Kidney epithelial cell (primary cell): ENCODE measurements at places on chromosomes 7 and 10. TPM values are rescaled to one million over a fixed set of nuclear protein-coding genes. Genes with fewer than 3 reads are reported as not detected.

DNA sequence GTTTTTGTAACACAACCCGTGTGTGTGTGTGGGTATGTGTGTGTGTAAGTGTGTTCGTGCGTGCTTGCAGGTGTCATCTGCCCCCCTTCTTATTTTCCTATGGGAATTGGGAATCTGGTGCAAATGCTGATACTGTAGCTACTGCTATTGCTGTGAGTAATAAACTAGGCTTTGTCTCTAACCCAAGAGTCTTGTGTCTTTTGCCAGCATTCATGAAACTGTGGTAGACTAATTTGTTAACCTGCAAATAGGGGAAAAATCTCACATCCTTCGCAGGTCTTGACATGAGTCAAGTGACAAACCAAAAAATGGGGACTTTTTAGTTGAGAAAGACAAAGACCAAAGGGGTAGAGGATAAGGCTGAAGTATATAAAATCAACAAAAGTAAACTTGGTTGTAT is 57.9 kb upstream of the FAM133B start:
- DNase-seq = no peak

- DNase-seq = no peak
These were observed 20.1 kb upstream of the PTN start for GRCh38 chr7:137363683-137364082.

DNA sequence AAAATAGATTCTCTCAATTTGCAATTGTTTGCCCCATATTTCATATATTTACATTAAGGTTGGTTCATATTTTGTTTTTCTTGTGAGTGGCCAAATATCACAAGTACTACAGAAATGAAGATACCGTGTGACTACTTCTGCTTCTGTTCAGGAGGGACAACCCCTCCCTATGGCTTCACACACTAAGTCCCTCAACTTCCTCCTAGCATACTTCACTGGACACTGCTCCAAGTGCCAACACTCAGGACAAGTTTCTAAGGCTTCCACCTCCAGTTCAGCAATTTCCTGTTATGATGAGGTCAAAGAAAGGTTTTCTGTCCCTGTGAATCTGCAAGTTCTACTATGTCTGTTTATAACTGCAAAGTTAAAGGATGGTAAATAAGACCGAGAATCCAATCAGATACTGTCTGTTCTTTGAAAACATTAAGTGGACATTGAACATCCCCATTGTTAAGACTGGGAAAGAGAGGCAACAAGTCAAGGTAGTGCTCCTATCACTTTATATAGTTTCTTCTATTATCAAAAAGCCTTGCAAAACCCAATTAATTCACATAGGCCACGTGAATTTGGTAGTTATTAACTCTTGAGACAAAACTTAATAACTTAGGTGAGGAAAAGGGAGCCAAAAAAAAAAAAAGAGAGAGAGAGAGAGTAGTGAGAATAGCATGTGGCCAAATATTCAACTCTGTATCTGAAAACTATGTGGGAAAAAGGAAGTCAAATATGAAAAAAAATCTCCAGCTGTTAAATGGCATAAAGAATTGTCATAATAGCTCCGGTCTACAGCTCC is 81.3 kb upstream of the DKK1 start:
- no peak for DNase-seq

- no peak for DNase-seq
These were observed 19.3 kb downstream of the EIF3A start for GRCh38 chr10:119061352-119061751.

DNA sequence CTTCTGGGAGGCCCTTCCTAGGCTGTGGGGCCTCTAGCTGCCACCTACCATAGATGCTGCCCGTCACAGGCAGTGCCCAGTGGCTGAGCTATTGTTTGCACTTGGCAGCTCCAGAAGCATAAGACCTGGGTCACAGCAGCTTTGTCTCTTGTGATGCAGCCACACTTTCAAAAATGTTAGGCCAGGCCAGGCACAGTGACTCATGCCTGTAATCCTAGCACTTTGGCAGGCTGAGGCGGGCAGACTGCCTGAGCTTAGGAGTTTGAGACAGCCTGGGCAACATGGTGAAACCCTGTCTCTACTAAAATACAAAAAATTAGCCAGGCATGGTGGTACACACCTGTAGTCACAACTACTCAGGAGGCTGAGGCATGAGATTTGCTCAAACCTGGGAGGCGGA is 9.5 kb upstream of the KAZALD1 start:
- DNase-seq = no peak

DNA sequence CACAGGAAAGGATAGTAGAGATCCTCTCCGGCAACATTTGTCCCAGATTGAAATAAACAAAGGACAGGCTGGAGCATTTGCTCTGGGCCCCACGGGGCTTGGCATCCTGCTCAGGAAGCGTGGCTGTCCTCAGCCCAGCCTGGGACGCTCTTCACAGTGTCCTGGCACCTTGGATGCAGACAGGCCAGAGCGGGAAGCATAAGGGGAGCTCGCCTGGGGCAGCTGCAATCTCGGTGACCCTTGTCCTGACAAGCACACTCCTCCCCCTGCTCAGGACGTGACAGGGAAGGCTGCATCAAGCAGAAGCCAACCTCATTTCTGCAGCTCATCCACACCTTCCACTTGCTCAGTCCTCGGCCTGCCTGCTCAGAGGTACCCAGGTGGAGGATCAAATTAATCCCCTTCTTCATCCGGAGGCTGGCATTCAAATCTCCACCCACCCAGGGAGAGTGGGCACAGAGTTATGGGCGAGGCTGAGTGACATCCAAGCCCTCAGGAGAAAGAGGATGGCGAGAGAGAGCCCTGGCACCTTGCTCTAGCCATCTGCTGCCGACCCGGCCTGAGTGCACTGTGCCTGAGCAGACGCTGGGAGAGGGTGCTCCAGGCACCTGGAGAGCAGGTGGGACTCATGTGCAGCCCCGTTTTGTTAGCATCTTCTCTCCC is 47.6 kb downstream of the ABRAXAS2 start:
- DNase-seq = no peak

GRCh38 chr10:80709866-80710265 is 172.2 kb downstream of the SH2D4B start:
- no peak for DNase-seq

DNA sequence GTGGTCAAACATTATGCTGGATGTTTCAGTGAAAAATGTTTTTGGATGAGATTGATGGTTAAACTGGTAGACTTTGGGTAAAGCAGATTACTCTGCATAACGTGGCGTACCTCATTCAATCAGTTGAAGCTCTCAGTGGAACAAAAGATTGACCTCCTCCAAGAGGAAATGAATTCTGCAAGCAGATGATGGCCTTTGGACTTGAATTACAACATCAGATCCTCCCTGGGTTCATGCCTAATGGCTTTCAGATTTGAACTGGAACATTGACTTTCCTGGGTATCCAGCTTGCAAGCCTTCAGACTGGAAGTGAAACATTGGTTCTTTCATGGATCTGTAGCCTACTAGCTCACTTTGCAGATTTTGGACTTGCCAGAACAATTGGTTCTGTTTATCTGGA is 169.3 kb upstream of the MALRD1 start:
- no peak for DNase-seq

DNA sequence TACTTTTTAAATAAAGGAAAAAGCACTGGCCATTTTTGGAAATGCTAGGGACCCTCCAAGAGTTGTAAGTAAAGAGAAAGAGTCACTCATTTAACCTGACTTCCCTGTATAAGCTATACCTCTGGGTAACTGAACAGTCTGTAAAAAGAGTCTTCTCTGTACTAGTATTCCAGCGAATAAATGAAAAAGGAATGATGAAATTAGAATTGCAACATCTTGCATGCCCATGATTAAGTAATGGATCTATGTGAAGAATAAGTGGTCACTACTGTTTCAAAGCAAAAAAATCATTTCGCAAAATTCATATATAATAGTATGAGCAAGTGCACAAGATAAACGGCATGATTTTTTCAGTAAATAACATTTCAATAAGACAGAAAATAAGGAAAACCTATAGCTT is 116.8 kb downstream of the ZFAND4 start:
- DNase-seq = no peak

GRCh38 chr7:47313564-47313963 is 268.3 kb downstream of the TNS3 start:
- DNase-seq = no peak

TMEM273 gene
- total RNA-seq = 0.42 and 6.3 TPM in 2 replicates

PHKG1 gene
- 2.0 TPM in 1 of 2 replicates, not detected in the other for total RNA-seq

GGCT gene
- 37.8 and 42.0 TPM in 2 replicates for total RNA-seq

TEX36 gene
- total RNA-seq = not detected in 2 replicates

TRIL gene
- total RNA-seq = 0.75 and 1.3 TPM in 2 replicates
